ENCODE measurements at places on chromosomes 12 and 14.

DNA sequence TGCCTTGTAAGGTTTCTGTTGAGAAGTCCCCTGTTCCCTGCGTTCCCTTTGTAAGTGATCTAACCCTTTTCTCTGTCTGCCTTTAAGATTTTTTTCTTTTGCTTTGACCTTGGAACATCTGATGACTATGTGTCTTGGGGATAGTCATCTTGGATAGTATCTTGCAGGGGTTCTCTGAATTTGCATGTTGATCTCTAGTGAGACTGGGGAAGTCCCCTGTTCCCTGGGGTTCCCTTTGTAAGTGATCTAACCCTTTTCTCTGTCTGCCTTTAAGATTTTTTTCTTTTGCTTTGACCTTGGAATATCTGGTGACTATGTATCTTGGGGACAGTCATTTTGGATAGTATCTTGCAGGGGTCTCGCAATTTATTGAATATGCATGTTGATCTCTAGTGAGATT is 38.2 kb upstream of the TMX1 start:
- no peak for DNase-seq

DNA sequence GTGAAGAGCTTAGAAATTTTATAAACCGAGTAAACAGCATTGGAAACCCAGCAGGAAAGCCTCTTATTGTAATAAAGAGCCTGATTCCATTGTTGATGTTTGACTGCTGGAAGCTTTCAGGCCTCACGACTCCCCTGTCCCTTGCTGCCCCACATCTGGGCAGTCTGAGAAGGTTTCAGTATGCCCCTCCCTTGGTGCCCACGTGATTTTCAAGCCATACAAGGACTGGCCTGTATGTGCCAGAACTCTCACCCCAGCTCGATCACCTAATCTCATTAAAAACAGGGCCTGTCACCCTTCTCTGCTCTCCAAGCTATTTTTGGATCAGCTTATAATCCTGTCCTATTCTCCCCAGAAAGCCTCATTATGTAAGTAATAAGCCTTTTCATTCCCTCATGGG is 7.5 kb upstream of the PYROXD1 start:
- DNase-seq = no peak

DNA sequence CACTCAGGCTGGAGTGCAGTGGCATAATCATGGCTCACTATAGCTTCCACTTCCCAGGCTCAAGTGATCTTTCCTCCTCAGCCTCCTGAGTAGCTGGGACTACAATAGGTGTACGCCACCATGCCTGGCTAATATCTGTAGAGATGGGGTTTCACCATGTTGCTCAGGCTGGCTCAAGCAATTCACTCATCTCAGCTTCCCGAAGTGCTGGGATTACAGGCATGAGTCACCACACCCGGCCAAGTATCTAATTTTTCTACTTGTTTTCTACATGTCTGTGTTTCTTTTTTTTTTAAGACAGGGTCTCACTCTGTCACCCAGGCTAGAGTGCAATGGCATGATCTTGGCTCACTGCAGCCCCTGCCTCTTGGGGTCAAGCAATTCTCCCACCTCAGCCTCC is 119.7 kb upstream of the MED13L start:
- no peak for DNase-seq

DNA sequence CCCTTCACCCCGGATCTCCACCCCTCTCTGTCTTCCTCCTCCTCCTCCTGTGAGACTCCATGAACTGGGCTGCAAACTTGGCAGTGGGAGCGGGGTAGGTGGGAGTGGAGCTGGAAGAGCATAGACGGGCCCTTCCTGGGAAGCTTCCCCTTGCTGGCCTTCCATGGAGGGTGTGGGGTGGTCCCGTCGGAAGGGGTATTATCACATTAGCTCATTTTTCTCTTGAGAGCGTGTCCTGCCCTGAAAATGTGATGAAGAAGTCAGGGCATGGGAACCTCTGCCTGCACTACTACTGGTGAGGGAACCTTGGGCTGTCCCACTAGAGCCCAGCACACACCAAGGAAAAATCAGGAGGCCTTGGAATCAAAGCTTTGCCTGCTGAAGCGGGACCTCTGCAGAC is 66.5 kb downstream of the CACNA1C start:
- DNase-seq = no peak

GRCh38 chr14:105067140-105067968 is 2.1 kb upstream of the GPR132 start:
- peak; percentile 56 for DNase-seq

GRCh38 chr12:2498964-2499500 is 295.7 kb upstream of the FKBP4 start:
- DNase-seq = no peak

GRCh38 chr14:35409595-35409994 is 5.0 kb upstream of the NFKBIA start:
- DNase-seq = no peak

- DNase-seq = no peak
Measured at GRCh38 chr14:70350078-70350477, 9.4 kb downstream of the COX16 start.

DNA sequence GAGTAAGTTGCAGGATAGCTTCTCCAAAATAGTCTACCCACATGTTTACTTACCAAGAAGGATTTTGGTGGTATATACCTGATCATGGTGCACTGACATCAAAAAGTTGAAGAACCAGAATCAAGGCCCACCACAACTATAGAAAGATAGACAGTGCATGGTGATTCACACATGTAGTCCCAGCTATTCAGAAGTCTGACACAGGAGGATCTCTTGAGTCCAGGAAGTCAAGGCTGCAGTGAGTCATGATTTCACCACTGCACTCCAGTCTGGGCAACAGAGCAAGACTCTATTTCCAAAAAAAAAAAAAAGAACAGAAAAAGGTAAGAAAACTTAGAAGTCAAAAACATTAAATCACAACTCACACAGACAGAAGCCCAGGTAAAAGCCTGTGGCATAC is 422.2 kb upstream of the FOXG1 start:
- no peak for DNase-seq

DNA sequence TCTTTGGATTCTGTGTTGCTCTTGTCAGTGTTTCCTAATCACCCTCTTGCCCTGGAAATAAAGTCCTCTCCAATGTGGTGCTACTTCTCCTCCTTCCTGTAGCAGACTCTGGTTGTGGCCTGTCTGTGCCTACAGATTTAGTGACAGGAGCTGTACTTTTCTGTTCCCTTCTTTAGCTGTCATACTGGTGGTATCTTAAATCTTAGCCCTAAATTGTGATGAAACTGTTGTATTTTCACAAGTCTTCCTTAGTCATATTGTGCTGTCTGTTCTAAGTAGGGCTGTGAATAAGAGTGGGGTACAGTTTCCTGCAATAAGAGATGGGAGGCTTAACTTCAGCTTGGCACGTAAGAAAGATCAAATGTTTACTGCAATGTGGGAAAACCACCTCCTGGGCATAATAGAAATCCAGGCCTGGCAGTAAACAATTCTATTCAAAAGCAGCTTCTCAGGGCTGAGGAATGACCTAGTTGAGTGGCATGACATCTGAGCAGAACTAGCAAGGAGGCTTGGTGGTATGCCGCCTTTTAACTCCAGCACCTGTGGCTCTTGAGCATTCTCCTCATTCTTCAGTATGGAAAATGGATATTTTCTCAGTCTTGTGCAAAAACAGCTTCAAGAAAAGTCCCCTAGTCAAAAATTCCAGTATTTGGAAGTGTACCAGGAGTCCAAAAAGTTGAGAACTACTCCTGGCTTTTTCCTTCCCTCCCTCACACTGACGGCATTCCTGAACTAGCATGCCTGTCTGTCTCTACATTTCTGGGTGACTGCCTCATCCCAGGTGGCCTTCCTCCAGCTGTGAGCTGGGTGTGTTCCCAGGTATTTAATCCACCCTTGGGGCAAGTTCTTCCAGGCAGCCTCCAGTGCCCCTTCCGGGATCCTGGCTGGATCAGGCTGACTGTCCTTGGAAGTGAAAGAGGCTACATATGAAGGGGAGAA is 19.5 kb downstream of the ANO6 start:
- DNase-seq = no peak

DNA sequence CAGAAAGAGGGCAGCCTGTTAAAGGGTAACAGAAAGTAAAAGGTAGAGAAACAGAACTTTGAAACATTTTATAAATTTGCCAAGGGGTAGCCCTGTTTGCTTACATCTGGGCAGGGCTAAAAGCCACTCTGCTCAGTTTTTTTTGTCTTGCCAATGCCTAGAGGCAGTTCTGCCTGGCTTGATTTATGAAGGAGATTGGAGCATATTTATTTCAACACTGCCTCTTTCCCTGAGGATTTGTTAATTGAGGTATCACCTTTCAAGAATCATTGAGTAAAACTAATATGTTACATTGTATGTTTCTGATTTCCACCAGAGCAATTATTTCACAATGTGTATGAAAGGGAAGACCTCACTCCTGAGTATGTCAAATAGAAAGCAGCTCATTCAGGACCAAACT is 160.8 kb downstream of the GXYLT1 start:
- no peak for DNase-seq

GRCh38 chr12:126607867-126608266 is 1542.6 kb downstream of the AACS start:
- no peak for DNase-seq

DNA sequence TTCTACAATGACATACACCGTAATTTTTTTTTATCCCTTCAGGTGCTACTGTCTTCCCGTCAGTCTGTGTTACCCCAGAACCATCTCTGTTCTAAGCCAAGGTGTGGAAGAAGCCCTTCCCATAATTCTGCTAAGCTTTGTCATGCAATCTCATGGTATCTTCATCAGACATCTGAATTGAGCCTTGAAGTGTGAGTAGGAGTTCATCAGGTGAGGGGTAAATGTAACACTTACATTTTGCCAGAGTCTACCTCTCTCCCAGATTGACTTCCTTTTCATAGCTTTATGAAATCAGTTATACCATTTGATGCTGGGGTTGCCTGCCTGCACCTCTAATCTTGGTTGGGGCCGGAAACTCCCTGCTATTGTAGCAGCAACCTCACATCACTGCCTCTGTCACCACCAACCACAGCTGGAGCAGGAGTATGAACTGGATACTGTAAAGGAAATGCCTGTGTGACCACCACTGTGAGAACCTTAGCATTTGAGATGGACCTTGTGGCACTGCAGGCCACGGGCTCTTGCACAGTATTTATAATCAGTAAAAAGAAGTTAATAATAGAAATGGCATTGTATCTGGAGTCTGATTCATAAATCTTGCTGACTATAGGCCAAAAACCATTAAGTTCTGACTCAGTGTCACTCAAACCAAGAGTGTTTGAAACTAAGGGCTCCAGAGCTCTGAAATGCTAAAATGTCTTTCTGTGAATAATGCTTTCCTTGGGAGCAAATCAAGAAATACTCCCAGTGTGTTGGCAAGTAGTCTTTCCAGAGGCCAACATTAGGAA is 58.7 kb upstream of the STK38L start:
- DNase-seq = no peak

DNA sequence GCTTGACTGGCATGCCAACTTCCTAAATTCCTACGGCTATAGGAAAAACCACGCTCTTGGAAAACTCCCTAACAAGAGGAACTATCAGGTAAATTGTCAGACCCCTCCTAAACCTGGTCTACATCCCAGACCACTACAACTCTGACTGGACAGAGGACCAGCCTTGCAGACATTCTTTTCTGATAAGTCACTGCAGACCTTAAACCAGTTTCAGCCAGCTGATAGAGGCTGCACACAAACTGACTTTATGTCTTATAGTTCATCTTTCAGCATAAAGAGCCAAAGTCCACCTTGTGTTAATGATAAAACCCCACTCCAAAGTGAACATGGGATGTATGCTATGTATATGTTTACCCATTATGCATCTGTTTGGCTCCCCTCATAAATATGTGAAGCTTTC is 166.6 kb downstream of the KTN1 start:
- no peak for DNase-seq

DNA sequence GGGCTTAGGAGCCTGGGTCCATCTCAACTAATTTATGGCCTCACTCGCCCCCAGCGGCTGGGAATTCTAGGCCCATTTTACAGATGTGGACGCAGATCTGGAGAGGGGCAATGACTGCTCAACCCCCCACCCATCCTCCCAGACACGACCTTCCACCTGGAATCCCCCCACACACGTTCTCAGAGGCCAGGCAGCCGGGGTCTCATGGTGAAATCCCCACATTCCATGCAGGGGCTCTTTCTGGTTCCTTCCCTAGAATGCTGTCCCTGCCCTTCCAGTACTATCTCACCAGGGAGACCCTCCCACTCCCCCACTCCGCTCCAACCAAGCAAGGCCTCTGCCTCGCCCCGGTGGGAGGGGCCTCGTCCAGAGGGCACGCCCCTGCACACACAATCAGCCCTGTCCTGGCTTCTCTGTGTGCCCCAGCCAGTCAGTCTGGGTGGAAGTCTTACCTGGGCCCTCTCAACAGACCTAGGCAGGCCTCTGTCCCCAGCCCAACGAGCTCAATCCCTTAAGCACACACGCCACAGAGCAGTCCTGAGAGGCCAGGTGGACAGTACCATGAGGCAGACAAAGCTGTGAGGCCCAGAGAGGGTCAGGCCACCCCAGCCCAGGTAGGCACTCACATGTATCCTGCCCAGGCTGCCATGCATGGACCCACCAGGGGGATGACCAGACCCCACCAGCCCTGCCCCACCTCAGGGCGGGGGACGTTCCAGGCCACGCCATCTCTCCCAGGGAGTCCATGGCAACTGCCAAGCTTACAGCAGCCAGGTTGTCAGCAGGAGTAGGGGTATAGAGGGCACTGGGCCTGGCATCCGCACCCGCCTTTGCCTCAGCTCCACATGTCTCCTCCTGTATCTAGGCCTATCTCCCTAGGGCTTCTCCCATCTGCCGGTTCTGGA is 1.3 kb upstream of the ANKRD9 start:
- no peak for DNase-seq

- DNase-seq = no peak
Measured at GRCh38 chr12:54840244-54840865, 14.0 kb upstream of the MUCL1 start.

GRCh38 chr12:3515506-3515905 is 24.5 kb downstream of the PRMT8 start:
- no peak for DNase-seq

DNA sequence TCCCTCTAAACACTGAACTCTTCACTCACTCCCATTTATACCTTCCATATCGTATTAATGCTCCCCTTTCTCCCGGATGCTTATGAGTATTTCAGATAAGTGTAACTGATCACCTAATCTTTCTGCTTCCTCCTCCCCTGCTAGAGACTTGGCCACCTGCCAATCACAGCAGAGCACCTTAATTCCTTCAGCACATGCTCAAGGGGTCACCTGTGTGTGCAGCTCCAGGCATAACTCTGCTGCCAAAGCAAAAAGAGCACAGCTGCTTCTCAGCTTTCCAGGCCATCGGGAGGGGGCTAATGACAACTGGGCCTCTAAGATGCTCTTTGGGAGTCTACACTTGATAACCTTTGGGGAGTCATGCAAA is 106.9 kb upstream of the DYRK2 start:
- no peak for DNase-seq

GRCh38 chr12:118925826-118926225 is 55.5 kb upstream of the SRRM4 start:
- DNase-seq = no peak

GRCh38 chr12:24470050-24470449 is 478.9 kb downstream of the BCAT1 start:
- DNase-seq = no peak

- DNase-seq = no peak
Measured at GRCh38 chr14:66645716-66646115, 137.8 kb downstream of the GPHN start.

- no peak for DNase-seq
Measured at GRCh38 chr12:109740694-109741245, 27.1 kb downstream of the FAM222A start.

All from activated CD4-positive, alpha-beta T cell treated with anti-CD3 and anti-CD28 coated beads, Interleukin-2, amount 50 U/mL, for 4 hours (primary cell).